Mammary epithelial cell (primary cell): ENCODE measurements at places on chromosomes 3 and 15. TPM values are rescaled to one million over a fixed set of nuclear protein-coding genes. Genes with fewer than 3 reads are reported as not detected.

DNA sequence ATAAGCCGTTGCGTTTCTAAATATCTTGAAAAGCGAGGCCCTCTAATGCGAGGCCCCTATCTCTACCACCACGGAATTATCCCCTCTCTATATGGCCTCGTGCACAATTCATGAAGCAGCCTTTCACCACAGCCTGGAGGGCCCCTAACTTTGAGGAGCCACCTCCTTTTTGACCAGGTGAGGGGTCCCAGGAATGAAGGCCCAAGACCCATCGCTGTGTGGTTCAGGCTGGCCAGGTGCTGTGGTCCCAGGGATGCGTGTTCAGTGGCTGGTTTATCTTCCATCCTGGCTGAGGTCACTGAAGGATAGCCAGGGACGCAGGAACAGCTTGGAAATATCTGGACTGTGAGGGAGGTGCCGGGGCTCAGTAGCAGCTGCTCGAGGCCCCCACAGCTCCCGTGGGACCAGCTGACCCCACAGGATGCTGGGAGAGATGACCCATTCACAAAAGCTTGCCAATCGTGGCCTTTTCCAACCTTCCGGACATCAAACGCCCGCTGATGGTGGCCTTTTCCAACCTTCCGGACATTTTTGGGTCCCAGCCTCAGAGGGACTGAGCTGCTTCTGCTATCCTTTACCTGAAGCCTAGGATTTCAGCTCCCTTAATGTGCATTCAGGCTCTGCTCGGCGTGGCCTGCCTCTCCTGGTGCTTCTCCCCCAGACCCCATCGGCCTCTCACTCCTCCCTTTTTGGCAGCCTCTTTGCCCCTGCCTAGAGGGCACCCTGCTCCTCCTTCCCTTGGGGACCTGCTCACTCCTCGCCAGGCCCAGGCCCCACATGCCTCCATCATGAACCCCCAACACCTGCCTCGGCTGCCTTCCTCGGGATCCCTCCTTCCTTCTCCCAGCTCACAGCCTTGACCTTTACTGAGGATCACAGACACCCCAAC is 140.9 kb downstream of the CHSY1 start:
- DNase-seq: no peak

- DNase-seq: no peak
Observed at GRCh38 chr3:155390351-155390750, 96.9 kb upstream of the STRIT1 start.

- DNase-seq: peak; percentile 95
Observed at GRCh38 chr15:71043373-71043772, 71.9 kb upstream of the THSD4 start.

DNA sequence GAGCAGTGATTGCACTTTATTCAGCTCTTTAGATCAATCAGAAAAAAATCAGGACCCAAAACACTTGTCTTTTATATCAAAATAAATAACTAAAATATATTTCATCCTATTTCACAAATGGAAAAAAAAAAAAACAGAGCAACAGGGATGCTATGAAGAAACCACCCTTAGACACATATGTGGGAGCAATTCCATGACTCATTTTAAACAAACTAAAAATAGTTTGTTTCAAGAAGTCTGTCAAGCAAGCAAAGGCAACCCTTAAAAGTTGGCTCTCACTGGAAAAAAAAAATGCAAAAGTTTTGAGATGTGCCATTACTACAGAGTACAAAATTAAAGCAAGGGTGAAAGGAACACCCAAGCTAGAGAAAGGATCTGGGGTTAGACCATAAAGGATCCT is 5.7 kb downstream of the ATP13A3 start:
- DNase-seq: peak; percentile 45

- no peak for DNase-seq
Observed at GRCh38 chr15:59819092-59819491, 130.0 kb upstream of the BNIP2 start.

DNA sequence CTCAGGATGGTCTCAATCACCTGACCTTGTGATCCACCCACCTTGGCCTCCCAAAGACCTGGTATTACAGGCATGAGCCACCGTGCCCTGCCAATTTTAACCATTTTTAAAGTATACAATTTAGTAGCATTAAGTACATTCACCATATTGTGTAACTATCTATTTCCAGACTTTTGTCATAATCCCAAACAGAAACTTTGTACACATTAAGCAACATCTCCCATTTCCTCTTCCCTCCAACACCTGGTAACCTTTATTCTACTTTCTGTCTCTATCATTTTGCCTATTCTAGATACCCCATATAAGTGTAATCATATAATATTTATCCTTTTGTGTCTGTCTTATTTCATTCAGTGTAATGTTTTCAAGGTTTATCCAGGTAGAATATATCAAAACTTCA is 8.9 kb upstream of the MYLK start:
- DNase-seq: no peak

The CCR8 gene
- total RNA-seq: not detected in 2 replicates

The PPP4R2 gene
- 74.4 and 87.9 TPM in 2 replicates for total RNA-seq

The LDHAL6B gene
- not detected in 2 replicates for total RNA-seq

DNA sequence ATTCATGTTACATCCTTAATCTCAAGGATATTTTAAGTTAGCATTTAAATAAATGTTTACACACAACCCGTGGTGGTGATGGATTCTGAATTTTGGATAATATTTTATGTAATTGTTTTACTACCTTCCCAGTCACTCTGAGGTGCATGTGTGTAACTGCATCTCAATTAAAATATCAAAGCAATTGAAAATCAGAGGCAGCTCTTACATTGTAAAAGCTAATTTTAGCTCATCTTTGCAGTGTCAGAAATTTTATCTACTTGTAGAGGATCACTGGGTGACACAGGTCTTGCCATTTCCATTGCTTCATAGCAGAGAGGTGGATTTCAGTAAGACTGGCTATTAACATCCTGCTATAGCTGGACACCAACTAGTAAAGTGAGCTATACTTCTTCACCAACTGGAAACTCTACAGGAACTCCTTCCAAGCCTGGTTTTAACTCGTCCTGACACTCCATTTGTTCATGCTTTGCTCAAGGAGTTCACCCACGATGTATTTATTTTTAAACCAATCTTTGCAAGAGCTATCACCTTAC is 19.6 kb upstream of the MITF start:
- no peak for DNase-seq

GRCh38 chr15:56839099-56839498 is 79.3 kb upstream of the TCF12 start:
- no peak for DNase-seq

DNA sequence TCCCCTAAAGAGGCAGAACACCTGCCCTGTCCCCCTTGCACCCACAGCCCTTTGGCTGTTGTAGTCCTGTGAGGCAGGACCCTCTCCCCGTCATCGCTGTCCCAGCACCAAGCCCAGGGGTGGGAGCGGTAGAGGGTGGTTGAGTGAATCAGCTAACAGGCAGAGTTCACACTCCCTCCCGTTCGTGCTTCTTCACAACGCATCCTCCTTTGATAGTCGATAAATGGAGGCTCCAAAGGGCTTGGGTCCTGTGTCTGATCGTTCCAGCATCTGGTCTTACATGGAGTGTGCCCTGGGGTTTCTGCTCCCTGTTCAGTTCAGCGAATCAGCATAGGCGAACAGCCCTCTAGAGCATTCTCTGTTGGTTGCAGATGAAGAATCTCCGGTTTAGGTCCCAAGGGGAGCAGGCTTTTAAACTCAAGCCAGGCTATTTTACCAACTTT is 820 bp upstream of the HMCES start:
- no peak for DNase-seq

GRCh38 chr3:142243134-142243533 is 17.7 kb upstream of the GK5 start:
- DNase-seq: no peak

GRCh38 chr3:185470323-185470722 is 28.5 kb downstream of the TMEM41A start:
- no peak for DNase-seq

The KLHL40 gene
- total RNA-seq: not detected

The IL17RC gene
- total RNA-seq: 46.8 TPM

GRCh38 chr3:118075873-118076272 is 958.8 kb downstream of the IGSF11 start:
- DNase-seq: no peak

- no peak for DNase-seq
Observed at GRCh38 chr3:164377466-164377865, 700.8 kb downstream of the SI start.

- no peak for DNase-seq
Observed at GRCh38 chr15:66188464-66188863, 65.1 kb downstream of the MEGF11 start.

DNA sequence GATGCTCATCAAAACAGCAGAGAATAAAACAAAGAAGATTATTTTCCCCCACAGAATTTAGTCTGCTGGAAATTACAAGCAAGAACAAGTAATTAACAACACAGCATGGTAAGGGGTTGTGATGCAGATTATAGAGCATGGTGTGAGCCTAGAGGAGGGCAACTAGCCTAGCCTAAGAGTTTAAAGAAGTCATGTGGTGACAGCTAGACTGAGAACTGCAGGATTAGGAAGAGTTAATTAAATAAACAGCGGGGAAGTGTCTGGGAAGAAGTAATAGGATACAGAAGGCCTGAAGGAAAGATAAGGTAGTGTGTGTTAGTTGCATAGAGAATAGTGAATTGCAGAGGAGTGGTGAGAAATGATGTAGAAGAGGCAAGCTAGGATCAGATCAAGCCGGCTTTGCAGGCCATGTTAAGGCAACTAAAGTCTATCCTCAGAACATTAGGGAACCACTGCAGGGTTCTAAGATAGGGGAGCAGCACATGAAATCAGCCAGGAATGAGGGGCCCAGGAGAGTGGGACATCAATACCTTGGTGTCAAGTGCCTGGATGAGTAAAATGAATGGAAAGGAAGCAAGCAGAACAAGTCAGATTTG is 11.9 kb upstream of the PKM start:
- DNase-seq: no peak

DNA sequence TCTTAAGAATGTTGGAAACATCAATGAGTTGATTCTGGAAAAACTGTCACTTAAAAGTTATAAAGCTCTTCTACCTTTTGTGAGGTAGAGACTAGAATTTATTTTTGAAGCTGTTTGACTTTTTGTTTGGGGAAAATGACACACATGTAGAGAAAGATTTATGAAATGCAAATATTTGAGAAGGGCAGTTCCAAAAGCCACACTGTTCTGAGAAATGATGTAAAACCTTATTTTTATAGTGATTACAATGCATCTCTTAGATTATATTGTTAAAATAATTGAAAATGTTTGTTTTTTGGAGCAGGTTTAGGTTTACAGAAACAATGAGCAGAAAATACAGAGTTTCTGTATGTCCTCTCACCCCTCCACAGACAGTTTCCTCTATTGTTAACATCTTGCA is 116.1 kb upstream of the CMC1 start:
- no peak for DNase-seq

The SLC9C1 gene
- 0.19 and 0.47 TPM in 2 replicates for total RNA-seq

The PRSS50 gene
- under 0.01 TPM for total RNA-seq

The PPP1R14D gene
- total RNA-seq: not detected in 2 replicates

The SEMA3F gene
- 63.6 and 129 TPM in 2 replicates for total RNA-seq

The TMC3 gene
- not detected in 2 replicates for total RNA-seq

DNA sequence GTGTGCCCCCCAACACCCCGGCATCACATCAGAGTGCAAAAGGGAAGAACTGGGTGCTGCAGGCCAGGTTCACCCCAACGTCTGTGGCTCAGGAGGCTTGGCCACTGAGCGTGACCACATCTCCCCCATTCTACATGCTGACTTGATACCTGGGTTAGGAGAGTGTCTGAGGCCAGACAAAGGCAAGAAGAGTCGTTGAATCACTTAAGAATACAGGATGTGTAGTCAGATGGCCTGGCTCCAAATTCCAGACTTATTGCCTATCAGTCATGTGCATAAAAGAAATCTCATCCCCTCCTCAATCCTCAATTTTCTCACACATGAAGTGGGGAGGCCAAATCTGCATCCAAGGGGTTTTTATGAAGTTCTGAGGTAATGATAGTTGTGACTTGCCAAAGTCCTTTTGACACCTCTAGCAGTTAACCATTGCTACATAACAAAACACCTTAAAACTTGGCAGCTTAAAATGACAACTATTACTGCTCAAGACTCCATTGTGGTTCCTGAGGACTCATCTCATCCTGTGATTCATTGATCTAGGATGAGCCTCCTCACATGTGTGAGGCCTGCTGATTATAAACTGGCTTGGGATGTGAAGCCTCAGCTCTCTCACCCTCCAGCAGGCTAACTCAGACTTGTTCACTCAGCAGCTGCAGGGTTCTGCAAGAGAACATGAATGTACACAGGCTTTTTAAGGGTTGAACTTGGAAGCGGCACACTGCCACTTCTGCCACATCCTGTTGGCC is 138.8 kb upstream of the TLE3 start:
- DNase-seq: peak; percentile 92

DNA sequence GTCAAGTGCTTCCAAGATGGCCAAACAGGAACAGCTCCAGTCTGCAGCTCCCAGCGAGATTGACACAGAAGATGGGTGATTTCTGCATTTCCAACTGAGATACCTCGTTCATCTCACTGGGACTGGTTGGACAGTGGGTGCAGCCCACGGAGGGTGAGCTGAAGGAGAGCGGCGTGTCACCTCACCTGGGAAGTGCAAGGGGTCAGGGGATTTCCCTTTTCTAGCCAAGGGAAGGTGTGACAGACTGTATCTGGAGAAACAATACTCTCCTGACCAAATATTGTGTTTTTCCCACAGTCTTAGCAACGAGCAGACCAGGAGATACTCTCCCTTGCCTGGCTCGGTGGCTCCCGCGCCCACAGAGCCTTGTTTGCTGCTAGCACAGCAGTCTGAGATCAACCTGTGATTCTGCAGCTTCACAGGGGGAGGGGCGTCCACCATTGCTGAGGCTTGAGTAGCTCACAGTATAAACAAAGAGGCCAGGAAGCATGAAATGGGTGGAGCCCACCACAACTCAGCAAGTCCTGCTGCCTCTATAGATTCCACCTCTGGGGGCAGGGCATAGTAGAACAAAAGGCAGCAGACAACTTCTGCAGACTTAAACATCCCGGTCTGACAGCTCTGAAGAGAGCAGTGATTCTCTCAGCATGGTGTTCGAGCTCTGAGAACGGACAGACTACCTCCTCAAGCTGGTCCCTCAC is 293.5 kb upstream of the SUCLG2 start:
- no peak for DNase-seq

The CP gene
- total RNA-seq: not detected in 2 replicates

DNA sequence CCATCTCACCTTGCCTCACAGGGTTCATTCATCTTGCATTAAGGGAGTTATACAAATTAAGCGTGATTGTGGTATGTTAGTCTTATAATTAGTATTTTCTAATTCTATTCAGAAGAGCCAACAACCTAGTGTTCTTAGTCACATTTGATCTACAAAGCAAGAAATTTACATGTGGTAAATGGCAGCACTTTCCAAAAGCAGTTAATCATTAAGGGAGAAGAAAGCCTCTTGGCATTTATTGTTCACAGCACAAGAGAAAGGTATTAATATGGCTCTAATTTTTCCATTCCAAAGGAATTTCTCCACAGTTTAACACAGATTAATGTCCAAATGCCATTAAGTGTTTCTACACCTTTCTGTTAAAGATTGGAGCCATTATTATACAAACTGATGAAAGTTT is 1077.1 kb downstream of the ZPLD1 start:
- no peak for DNase-seq

DNA sequence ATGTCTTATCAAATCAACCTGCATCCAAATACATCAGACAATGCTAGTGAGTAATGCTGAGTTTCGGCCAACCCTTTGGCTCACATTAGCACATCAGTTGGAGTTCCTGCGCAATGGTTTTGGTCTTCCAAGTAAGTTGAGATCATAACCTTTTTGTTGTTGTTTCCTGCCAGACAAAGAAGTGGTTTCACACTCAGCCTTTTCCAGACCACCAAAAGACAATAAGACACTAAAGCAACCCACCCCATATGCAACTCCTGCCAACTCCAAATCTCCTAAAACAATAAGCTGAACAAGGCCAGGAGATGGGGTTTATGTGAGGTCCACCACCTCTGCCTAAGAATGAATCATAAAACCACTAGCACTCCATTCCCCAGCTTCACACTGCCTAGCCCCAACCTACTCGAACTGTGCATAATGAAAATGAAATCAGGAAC is 177.0 kb downstream of the ERC2 start:
- DNase-seq: peak; percentile 70

The SNRK gene
- 18.6 and 19.6 TPM in 2 replicates for total RNA-seq
